Occipital lobe (tissue), 3 donors: ENCODE measurements at places on chromosomes 7 and 10. TPM values are rescaled to one million over a fixed set of nuclear protein-coding genes. Genes with fewer than 3 reads are reported as not detected.

CALML3 gene
- total RNA-seq = not detected

ADCYAP1R1 gene
- 53.0 TPM for total RNA-seq

WDR86 gene
- 50.2 TPM for total RNA-seq

MOGAT3 gene
- not detected for total RNA-seq

HIP1 gene
- 16.5 TPM for total RNA-seq

SLC4A2 gene
- 13.7 TPM for total RNA-seq

CPEB3 gene
- 22.0 TPM for total RNA-seq

CNPY1 gene
- 0.16 TPM for total RNA-seq

GIGYF1 gene
- 15.4 TPM for total RNA-seq

CYP2E1 gene
- 10.5 TPM for total RNA-seq

ACTR3C gene
- 7.3 TPM for total RNA-seq

ANKRD2 gene
- not detected for total RNA-seq

ACHE gene
- total RNA-seq = 16.1 TPM

SPDYE2B gene
- not detected for total RNA-seq

VWDE gene
- total RNA-seq = 1.4 TPM
